T-helper 22 cell (primary cell): ENCODE measurements at places on chromosomes 2 and 18.

GRCh38 chr2:197191940-197192322 is 118.6 kb downstream of the ANKRD44 start:
- peak; percentile 60 for DNase-seq

- no peak for DNase-seq
Measured at GRCh38 chr2:196914867-196915460, 11.5 kb downstream of the PGAP1 start.

DNA sequence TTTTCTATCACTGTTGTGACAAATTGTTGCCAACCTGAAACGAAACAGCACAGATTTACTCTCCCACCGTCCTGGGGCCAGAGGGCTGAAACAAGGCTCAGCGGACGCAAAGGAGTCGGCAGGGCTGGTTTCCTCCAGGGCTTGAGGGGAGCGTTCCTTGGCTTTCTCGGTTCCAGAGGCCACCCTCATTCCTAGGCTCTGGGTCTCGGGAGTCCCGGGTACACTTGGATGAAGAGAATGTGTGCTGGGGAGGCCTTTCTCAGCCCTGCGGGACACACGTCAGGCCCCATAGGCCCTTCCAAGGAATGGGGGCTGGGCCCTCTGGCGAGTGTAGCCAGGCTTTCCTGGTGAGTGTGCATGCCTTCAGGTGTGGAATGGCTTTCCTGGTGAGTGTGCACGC is 287.3 kb upstream of the HS6ST1 start:
- no peak for DNase-seq

DNA sequence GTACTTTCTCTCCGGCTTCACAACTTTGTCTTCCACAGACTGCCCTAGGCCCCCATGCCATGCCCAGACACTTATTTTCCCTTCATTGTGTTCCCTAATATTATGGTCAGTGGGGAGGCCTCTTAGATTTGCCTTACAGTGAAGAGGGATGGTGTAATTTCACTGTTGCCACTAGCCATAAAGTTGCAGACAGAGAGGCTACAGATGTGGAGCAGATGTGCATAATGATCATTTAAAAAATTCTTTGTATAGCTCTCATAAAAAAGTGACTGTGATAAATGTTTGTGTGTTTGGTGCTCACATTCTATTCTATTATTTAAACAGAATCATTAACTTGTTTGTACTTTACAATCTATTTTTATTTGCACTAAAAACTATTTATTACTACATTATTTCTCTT is 67.5 kb upstream of the FN1 start:
- DNase-seq, result no peak

DNA sequence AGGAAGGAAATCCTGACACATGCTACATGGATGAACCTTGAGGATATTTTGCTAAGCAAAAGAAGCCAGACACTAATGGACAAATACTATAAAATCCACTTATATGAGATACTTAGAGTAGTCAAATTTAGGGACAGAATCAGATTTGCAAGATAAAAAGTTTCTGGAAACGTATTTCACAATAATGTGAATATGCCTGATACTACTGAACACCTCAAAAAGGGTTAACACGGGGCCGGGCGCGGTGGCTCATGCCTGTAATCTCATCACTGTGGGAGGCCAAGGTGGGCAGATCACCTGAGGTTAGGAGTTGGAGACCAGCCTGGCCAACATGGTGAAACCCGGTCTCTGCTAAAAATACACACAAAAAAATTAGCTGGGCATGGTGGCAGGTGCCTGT is 1.7 kb upstream of the RMC1 start:
- DNase-seq, result no peak
